ENCODE measurements at places on chromosomes 7 and 10. TPM values are rescaled to one million over a fixed set of nuclear protein-coding genes. Genes with fewer than 3 reads are reported as not detected.

ADAMTS14 gene
- 1.0 TPM for total RNA-seq

MALSU1 gene
- total RNA-seq, result 37.4 TPM

- DNase-seq, result no peak
These were observed 220.5 kb downstream of the CDK14 start for GRCh38 chr7:90816511-90817142.

GRCh38 chr10:128744092-128744491, 617.9 kb upstream of the MKI67 start:
- no peak for DNase-seq

TMEM72 gene
- total RNA-seq, result not detected

DNA sequence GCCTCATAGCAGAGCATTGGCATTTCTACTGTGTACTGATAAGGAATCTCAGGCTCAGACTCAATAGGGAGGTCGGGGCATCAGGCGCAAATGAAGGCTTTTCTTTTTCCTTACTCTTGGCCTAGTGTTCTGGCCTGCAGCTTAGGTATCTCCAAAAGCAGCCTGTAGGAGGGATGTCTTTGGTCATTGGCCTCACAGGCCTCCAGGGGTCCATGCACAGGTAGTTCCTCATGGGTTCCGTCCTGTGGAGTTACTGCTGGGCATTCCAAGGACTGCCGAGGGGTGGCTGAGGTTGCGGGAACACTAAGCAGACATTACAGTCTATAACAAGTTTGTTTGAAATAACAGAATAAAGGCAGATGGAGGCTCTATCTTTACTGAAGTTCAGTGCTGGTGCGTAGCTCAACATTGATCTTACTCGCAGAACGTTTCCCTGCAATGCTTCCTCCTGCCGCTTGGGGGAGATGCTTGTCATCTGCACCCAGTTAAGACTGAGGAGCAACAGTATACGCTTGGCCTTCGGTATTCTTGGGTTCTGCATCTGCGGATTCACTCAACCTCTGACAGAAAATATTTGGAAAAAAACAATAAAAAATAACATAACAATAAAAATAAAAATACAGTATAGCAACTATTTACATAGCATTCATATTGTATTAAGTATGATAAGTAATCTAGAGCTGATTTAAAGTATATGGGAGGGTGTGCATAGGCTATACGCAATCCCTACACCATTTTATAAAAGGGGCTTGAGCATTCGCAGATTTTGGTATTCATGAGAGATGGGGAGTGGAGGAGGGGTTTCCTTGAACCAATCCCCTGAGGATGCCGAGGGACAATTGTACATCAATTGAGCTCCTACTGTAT, 58.9 kb downstream of the SH2D4B start:
- no peak for DNase-seq

- DNase-seq, result no peak
These were observed 37.0 kb downstream of the RPA3 start for GRCh38 chr7:7681191-7681935.

INSYN2A gene
- 0.33 TPM for total RNA-seq

CREB5 gene
- total RNA-seq, result 21.9 TPM

DNA sequence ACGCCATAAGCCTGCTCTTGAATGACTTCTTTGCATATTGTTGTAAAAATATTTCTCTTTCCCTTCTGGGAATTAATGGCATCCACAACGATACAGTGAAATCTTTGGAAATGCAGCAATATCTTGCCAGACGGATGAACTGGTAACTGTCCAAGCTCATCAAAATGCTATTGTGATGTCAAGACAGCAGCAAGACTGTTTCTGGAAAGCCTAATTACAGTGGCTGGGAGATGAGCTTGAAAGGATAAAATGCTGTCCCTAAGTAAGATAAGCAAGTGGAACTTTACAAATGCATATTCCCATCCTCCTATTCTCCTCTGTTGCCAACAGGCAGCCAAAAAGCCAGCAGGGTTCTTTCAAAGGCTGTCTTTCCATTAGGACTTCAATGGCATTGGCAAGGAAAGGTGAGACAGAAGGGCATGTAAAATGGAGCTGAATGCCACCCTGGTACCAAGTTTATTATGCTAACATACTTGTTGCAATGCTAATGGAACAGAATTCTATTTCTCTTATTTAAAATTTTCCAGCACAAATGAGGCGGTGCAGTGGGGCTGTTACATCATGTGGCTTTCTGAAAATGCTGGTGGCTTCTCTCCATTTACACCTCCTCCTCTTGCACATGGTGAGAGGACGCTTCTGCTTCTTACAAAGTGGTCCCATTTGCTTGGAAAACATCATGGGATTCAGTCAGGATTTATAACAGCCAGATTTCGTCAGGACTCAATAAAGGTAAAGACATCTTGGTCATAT, 178.3 kb upstream of the PTER start:
- DNase-seq, result no peak

DNA sequence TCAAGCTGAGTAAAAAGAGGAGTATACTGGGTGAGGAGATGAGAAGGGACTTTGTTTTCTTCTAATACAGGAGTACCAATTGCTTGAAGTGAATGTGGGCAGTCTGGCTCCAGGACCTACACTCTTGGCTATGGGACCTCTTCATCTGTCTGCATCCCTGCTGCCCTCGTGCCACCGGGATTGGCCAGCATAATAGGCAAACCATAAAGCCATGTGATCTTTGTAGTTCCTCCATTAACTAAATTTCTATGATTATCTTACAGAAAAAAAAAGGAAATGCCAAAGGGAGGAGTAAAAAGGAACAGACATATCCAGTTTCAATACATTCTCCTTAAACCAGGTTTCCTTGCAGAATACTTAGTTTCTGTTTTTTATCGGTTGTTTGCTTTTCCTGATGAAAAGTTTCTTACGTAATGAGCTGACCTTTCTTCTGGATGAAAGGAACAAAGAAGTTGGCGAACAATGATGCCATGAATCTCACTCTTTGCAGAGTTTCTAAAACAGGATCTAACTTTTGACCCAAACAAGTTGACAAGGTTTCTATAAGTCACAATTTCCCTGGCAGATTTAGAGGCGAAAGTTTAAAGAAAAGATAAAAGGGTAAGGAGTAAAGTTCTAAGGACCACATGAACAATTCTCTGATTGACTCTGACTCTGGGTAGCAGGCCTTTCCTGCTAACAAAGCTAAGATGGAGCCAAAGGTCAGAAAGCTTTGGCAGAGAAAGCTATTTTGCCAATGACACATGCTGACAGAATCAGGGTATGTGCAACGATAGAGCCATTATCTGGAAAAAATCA, 54.1 kb downstream of the LAMB1 start:
- DNase-seq, result no peak

SEMA3A gene
- total RNA-seq, result 10.9 TPM
